ENCODE measurements at places on chromosomes 13 and 19. TPM values are rescaled to one million over a fixed set of nuclear protein-coding genes. Genes with fewer than 3 reads are reported as not detected.

The CIC gene
- 170 TPM for total RNA-seq

The GJB2 gene
- total RNA-seq: 0.67 TPM

The SPRED3 gene
- 0.20 TPM for total RNA-seq

The FUT1 gene
- total RNA-seq: 10.5 TPM

The EML2 gene
- total RNA-seq: 46.3 TPM

DNA sequence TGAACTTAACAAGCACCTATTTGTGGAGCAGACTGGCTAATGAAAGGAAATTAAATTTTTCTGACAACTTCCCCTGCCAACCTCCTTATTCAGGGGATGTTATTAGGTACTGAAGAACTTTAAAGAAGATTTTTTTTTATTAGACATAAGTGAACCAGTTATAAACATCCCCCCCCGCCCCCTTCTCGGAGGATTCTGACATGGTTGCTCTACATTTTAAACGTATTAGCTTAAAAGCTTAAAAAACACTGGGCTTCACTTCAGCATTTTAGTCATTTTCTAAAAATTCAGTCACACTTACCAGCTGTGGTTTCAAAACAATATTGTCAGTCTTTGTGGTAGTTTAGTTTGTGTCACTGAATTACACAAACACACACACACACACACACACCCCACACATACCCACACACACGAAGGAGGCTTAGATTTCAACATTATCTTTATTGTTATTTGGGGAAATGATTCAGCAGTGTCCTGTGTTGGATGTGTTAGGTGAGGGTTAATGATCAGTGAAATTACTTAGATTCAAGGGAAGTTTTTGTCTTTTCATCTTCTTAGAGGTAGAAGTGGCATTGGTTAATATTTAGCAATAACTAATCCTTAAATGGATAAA, 145.7 kb downstream of the PCCA start:
- no peak for DNase-seq

GRCh38 chr19:34662919-34663318, 14.0 kb downstream of the SCGB2B2 start:
- no peak for DNase-seq

DNA sequence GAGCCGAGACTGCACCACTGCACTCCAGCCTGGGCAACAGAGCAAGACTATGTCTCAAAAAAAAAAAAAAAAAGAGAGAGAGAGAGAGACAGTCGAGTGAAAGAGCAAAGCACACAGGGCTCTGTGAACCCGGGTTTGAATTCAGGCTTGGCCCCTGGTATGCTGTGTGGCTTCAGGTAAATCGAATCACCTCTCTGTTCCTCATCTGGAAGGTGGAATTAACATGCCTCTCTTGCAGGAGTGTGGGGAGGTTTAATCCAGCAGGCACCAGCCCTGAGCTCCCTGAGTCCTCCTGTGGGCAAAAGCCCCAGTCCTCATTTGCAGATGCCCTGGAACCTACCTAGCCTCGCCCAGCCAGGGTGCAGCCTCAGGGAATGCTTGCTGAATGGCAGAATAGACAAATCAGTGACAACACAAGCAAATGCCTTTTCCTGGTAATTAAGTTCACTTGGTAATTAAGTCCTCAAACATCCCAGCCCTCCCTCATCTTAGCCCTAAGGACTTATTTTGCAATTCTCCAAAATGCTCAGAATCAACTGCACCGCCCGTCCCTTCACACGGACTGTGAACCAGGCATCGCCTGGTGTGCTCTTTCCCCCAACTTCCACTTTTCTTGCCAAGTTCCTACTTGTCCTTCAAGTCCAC, 4.6 kb upstream of the ZNRF4 start:
- DNase-seq: no peak

DNA sequence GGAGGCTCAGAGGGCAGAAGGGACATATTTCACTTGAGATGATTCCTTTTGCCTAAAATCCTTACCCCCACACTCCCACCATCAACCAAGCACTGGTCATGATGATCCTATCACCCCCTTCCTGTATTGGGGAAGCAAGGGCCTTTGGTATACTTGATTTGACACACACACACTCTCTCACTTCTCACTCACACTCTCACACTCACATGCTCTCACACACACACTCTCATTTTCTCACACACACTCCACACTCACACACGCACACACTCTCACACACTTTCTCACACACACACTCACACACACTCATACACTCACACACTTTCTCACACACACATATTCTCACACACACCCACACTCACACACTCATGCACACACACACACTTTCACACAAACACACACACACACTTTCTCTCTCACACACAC, 8.6 kb downstream of the RGCC start:
- no peak for DNase-seq

DNA sequence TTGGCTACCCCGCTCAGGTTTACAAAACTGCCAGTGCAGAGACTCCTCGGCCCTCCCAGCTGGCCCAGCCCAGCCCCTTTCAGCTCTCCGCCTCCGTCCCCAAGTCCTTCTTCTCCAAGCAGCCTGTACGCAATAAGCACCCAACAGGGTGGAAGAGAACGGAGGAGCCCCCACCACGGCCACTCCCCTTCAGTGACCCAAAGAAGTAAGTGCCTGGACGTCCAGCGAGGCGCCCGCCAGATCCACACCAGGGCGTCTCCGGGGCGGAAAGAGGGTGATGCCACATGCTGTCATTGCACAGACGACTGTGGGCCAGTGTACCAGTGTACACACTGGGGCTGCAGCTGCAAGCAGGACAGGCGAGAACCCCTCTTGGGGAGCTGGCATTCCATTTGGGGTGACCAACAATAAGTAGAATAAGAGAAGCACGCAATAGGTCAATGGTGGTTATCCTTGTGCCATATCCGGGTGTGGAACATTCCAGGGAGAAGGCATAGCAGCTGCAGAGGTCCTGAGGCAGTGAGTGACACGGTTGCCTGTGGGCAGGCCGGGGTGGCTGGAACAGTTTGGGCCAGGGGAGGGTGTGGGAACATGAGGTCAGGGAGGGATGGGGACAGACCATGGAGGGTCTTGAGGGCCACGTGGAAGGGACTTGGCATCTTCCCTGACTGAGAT, 41.3 kb downstream of the DPF1 start:
- no peak for DNase-seq

DNA sequence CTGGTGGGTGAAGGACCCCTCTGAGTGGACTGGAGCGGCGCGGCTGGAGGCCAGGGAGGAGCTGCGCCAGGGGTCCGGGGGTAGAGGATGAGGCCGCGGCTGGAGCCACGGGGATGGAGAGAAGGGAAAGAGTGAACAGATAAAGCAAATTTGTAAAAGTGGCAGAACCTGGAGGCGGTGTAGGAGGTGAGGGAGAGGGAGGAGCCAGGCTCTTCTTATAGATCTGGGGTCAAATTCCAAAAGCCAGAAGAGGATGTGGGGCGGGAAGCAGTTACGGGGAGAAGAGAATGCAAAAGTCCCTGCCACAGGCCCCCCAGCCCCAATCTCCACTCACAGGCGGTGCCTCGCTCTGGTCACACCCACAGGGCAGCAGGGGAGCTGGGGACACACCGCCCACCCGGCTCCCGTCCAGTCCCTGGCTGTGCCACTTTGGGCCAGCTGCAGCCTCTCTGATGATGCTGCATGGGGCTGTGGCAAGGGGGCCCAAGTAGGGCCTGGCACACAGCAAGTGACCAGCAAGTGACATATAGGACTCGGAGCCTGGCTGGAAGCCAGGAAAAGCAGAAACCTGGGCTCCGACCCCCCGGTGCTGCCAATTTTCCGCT, 11.1 kb downstream of the LRRC4B start:
- no peak for DNase-seq

DNA sequence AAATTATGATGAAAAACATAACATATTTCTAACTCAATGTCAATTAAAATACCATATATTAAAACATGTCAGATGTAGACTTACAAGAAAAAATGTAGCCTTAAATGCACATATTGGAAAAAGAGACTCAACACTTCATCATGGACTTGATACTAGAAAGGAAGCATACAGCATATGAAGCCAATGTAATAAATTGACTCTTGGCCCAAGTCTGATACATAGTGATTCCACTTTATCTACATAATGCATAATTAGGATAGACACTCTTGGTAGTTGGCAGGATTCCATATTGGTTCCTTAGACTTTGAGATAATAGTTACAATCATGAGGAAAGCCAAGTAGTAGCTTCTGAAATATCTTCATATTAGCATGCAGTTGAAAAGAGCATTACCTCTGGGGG, 1067.0 kb downstream of the PCDH17 start:
- no peak for DNase-seq

DNA sequence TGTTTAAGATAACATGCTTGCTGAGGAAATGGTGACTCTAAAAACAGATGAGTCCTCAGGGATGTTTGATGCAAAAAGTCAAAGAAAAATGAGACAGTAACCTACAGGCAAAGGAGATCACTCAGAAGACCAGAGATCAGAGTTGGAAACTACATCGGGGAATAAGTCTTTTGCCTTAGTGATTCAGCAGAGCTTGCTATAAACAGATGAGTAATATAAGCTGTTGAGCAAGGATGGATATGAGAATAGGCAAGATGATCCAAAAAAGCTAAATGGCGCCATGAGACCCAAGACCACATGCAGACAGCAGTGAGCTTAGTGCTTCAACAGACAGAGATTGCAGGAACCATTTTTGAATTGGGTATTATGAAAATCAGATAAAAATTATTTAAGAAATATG, 168.6 kb downstream of the POSTN start:
- DNase-seq: no peak

GRCh38 chr13:69461397-69461796, 646.2 kb upstream of the ATXN8OS start:
- DNase-seq: no peak

- DNase-seq: no peak
Observed at GRCh38 chr13:30918662-30919405, 12.8 kb downstream of the MEDAG start.

DNA sequence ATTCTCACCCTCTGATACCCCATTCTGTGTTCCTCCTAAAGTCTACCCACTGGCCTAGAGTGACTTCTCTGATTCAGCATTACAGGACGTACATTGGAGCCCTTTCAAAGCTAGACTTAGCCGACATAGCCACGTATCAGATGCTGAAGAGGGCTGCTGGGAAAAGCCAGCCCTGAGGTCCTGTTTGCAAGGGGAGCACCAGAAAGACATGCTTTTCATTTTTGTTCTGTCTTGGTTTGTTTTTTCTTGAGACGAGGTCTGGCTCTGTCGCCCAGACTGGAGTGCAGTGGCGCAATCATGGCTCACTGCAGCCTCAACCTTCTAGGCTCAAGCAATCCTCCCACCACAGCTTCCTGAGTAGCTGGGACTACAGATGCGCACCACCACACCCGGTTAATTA, 6.3 kb upstream of the ZSWIM4 start:
- no peak for DNase-seq

- DNase-seq: no peak
Observed at GRCh38 chr19:35710784-35711723, 6.7 kb downstream of the ZBTB32 start.

GRCh38 chr19:38057959-38058690, 151.1 kb downstream of the SIPA1L3 start:
- peak; percentile 88 for DNase-seq

DNA sequence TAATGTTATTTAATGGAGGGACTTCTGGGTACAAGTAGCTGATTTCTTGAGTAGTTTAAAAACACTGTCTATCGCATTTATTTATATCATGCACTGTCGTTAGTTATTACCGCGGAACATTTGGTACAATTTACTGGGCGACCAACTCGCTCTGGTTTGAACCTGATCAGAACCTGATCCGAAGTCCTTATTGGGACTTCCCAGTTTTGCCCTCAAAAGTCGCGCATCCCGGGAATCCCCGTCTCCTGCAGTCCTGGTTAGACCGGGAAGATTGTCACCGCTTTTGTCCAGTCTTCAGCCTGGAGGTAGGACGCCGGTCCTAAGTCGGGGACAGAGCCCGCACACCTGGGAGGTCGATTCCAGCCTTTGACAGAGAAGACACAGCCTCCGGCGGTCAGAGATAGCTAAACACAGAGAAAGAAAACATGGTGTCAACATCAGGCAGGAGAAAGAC, 694 bp downstream of the CLN5 start:
- no peak for DNase-seq

DNA sequence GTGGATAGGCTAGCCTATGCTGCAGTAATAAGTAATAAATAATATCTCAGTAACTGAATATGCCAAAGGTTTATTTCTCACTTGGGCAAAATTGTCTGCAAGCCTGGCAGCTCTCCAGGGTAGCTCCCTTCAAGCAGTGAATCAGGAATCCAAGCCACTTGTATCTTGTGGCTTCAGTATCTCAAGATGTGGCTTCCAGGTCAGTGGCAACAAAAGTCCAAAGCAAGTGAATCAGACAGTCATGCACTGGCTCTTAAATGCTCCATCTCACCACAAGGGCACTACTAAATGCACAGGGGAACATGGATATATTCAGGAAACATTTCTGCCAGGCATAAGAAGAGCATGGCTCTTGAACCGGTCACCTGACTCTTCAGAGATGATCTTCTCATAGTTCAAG, 126.3 kb downstream of the KCTD12 start:
- DNase-seq: no peak

DNA sequence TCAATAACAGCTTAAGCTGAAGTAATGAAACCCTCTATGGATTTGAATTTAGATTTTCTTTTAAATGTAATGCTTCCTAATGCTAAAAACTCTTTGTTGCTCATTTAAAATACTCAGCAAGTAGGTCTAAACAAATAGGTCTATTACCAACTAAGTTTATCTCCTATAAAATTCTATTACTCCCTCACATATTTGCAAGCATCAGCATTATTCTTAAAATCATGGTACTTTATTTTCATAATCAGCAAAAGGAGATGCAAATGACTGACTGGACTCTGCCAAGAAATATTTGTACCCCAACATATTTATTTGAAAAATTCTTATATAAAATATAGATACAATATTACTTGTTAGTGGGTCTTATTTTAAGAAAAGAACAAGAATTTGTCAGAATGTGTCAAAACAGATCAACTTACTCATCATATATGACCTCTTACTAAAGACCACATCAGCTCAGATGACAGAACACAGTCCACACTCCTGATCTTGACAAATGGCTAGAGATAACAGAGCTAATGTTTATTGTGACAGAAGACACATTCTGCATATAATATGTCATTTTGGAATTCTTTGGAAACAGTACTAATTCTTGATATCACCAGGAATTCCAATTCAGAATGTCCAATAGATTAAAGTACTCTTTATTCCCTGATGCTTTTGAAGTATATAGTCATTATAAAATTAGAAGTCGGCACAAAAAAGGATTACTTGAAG, 704.6 kb upstream of the PCDH9 start:
- DNase-seq: no peak

- no peak for DNase-seq
Observed at GRCh38 chr13:33480561-33480960, 195.0 kb upstream of the STARD13 start.

DNA sequence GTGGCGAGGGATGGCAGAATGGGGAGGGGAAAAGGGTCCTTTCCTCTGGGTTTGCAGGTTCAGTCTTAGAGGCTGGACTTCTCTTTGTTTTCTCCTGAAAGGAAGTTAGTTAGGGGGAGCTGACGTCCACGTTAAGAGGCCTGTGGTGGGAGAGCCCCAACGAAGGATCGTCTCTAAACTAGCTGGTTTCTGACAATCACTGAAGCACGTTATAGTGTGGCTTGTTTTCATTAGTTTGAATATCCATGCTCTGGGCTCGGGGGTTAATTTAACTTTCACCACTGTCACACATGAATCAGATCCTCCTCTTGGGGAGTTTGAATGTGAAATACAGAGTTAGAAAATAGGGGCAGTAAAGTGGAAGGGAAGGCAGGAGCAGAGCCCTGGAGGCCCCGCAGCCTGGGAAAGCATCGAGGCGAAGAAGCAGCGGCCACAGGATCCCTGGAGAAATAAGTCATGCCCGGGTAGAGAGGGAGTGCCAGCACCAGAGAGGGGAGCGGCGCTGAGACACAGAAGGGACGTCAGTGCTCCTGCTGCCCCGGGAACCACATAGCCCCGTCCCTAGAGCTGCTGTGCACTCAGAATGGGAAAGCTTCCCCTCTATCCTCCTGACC, 31.1 kb upstream of the AMER2 start:
- DNase-seq: no peak

Data from upper lobe of left lung (tissue), 6 donors.